Activated CD4-positive, alpha-beta T cell treated with anti-CD3 and anti-CD28 coated beads, Interleukin-2, amount 50 U/mL, for 1 hour (primary cell): ENCODE measurements at places on chromosomes 6 and 20.

- DNase-seq, result no peak
These were observed 30.4 kb upstream of the TRERF1 start for GRCh38 chr6:42482174-42482573.

- DNase-seq, result no peak
These were observed 14.1 kb upstream of the SPDEF start for GRCh38 chr6:34570066-34570833.

GRCh38 chr6:155498370-155498769, 42.7 kb upstream of the NOX3 start:
- no peak for DNase-seq

- DNase-seq, result no peak
These were observed 49.7 kb upstream of the DDR1 start for GRCh38 chr6:30834646-30835045.

DNA sequence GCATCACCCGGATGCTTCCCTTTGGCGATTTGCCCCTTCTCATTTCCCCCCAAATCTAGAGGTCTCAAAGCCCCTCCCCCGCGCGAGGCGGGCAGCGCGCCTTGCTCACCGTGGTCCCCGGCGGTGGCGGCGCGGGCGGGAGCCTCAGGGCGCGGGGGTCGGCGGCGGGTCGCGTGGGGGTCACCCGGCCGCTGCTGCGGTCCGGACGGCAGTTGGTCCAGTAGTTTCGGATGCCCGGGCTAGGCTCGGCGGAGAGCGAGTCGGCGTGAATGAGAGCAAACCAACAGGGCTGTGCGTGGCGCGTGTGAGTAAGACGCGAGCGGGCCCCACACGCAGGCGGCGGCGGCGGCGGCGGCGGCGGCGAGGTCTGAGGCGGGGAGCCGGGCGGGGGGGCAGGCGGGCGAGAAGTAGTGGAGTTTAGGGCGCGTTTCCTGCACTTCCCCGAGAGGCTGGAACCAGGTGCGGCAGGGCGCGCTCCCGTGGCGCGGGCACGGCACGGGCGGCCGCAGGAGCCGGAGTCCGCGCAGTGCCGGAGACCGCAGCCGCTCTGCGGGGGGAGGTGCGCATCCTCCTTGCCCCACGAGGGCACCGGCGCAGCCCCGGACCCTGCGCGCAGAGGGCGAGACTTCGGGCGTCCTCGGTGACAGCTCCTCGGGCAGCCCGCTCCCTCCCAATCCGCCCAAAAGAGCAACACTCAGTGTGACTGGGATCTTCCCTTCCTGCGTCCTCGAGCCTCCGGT, 567 bp downstream of the HS3ST5 start:
- no peak for DNase-seq

- no peak for DNase-seq
These were observed 262.3 kb downstream of the CDH4 start for GRCh38 chr20:61514396-61514795.

- no peak for DNase-seq
These were observed 101.8 kb downstream of the EPHA7 start for GRCh38 chr6:93317592-93317991.
